D721Med (cell line): ENCODE measurements at places on chromosomes 2 and 18.

- no peak for DNase-seq
Measured at GRCh38 chr2:214843823-214844222, 34.3 kb upstream of the BARD1 start.

- DNase-seq, result no peak
Measured at GRCh38 chr2:238129166-238130010, 9.1 kb upstream of the KLHL30 start.

DNA sequence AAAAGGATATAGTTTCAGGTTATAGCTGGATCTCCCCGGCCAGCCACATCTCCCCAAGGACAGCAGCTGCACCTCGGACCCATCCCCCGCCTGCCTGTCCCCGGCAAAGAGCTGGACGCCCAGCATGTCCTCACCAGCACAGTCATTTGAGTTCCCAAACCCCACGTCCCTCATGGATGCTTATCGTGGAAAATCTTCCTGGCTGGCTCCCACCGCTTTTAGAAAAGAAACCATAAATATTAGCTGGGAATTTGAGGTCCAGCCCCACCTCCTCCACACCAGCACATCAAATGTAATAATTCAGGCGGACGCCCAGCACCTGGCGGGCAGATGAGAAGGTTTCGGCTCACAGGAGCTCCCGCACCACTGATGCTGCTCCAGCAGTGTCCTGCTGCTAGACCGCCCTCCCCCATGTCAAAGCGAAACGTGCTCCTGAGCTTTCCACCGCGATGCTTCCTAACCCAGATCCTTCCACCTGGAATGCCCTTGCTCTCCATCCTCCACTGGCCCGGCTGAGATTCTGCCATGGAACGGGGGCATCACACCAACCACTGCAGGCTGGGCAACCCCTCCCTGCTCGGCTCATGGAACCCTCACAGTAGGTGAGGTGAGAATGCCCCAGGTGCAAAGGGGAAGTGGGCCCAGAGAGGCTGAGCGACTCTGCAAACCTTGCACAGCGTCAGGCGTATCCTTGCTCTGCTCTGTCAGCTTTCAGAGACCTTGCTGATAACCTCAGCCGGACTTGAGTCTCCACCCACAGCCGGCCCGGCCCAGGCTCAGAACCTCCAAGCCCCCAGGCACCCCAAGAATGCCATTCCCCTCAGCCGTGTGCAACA lies 71.5 kb upstream of the GPC1 start:
- no peak for DNase-seq

- no peak for DNase-seq
Measured at GRCh38 chr2:99651930-99652670, 162.3 kb upstream of the REV1 start.

DNA sequence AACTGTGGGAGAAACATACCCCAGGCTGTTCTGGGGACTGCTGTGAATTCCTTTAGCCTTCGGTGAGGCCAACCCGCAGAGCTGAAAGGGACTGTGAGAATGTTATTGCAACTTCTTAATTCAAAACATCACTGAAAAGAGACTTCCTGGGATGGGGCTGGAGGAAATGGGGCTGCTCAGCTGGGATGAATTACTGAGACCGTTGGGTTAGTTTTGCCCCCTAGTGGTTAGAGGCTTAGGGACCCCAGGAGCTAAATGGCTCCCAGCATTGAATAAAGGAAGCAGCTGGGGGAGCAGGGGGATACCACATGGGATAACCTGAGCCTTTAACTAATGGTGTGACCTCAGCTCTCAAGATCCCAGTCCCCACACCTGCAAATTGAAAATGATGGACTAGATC lies 941.1 kb upstream of the FANCL start:
- DNase-seq, result no peak
